Psoas muscle (tissue), 8 donors: ENCODE measurements at places on chromosomes 1 and 21. TPM values are rescaled to one million over a fixed set of nuclear protein-coding genes. Genes with fewer than 3 reads are reported as not detected.

DNA sequence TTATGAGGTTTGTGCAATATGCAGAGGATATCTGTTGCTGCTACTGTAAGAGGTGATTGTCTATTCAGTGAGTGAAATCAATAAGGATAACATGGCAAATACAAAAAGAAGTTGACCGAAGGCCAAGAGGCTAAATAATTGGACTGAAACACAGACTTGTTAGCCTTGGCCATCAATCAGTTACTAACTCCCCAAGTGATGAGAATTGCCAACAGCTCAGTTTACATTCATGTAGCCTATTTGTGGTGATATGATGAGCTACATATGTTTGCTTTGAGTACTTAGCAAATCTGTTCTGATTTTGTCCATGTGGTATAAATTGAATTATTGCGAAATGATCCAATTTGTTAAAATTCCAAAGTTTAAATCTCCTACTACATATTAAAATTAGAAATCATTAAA is 68.6 kb upstream of the VAV3 start:
- DNase-seq, result no peak

DNA sequence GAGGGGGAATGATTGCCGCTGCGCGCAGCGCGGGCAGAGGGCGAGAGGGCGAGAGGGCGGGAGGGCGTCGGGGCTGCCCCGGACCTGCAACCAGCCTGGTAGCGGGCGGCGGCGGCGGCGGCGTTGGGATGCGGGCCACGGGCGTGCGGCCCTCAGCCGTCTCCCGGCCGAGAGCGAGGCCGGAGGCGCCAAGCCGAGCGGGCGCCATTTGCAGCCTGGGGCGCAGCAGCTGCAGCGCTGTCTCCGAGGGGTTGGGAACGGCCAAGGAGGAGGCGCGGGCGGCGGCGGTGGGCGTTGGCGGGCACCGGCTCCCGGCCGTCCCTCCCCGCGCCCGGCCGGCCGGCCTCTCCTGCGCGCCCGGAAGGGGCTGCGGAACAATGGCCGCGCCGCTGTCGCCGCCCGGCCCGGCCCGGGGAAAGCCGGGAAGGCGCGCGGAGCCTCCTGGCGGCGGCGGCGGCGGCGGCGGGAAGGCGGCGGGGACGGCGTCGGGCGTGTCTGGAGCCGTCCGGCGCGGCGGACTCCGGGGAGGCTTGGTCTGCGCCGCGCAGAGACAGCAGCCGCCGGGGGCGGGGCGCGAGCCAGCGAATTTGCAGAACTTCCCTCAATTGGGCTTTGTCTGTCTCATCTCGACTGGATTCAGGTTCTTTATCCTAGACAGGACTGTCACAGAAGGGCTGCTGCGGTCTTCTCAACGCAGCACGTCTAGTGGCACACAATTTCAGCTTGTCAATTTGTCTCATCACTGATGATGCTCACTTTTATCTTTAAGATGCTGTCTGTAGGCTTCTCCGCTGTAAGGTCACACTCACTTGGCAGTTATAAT is 35.7 kb downstream of the ZBTB8B start:
- DNase-seq, result peak; percentile 86

GRCh38 chr1:184480736-184481135 is 93.9 kb downstream of the C1orf21 start:
- DNase-seq, result no peak

Gene MRPL39
- polyA plus RNA-seq, result 75.0 TPM

Gene RNU1-2
- not detected for polyA plus RNA-seq

Gene CLIC6
- 7.7 TPM for polyA plus RNA-seq

Gene MMP23B
- polyA plus RNA-seq, result not detected

Gene PPM1J
- polyA plus RNA-seq, result 4.1 TPM
